Activated CD4-positive, alpha-beta T cell treated with anti-CD3 and anti-CD28 coated beads for 24 hours (primary cell): ENCODE measurements at places on chromosomes 5 and 9.

GRCh38 chr9:115135821-115136778, 18.1 kb upstream of the TNC start:
- DNase-seq, result no peak

GRCh38 chr9:1404940-1405339, 354.8 kb downstream of the DMRT2 start:
- DNase-seq, result no peak

GRCh38 chr9:94697972-94698581, 28.4 kb upstream of the AOPEP start:
- no peak for DNase-seq

DNA sequence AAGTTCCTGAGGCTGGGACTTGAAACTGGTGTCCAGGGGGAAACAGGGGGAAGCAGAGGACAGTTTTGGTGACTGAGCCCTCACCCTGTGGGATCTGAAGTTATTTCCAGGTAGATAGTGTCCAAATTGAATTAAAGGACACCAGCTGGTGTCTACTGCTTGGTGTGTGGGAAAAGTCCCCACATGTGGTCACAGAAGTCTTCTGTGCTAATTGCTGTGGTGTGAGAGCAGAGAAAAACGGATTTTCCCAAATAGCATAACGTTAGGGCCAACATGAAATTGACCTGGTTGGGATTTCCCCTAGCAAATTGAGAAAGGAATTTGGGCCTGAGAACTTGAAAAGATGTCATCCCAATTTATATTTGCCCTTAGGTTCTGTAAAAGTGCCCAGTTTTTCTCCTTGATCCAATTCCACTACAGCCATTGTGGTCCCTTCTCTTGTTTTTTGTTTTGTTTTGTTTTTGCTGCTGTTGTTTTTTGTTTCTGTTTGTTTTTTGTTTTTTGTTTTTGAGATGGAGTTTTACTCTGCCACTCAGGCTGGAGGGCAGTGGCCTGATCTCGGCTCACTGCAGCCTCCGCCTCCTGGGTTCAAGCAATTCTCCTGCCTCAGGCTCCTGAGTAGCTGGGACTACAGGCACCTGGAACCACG, 5.6 kb upstream of the STARD4 start:
- DNase-seq, result no peak

- no peak for DNase-seq
Measured at GRCh38 chr5:78778538-78778937, 130.0 kb upstream of the LHFPL2 start.

DNA sequence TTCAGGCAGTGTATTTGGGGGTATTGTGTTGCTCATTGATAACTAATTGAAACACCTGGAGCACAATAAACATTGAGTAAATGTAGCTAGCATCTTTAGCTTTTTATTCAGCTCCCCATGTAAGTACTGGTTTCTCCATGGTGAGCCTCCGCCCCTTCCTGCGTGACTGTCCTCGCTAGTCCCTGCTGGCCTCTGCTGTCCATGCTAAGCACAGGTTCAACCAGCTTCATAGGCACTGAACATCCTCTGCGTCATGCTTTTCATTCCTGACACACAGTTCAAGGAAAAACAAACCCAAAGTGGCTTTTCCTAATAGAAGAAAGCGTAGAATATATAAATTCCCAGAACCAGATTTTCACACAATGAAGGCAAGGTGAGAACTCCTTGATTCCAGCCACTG, 27.3 kb upstream of the DAP start:
- DNase-seq, result no peak

DNA sequence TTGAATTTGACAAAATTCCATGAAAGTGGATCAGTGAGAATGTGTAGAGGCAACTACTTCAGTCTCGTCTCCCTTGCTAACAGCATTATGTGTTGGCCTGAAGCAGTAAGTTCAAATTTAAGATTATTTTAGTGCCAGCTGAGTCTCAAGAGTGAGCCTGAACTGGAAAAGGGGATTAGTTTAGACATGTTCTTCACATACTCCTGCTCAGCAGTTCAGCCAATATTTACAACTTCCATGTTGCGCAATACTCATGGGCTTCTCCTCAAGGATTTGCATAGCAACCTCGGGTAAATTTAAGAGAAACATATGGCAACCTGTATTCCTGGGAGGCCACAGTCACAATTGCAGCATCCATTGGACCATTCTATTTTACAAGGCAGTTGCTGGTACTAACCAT, 553.8 kb downstream of the PTPRD start:
- DNase-seq, result no peak

GRCh38 chr5:40405996-40406740, 273.5 kb upstream of the PTGER4 start:
- no peak for DNase-seq

- no peak for DNase-seq
Measured at GRCh38 chr5:171850324-171850947, 64.8 kb downstream of the SMIM23 start.

DNA sequence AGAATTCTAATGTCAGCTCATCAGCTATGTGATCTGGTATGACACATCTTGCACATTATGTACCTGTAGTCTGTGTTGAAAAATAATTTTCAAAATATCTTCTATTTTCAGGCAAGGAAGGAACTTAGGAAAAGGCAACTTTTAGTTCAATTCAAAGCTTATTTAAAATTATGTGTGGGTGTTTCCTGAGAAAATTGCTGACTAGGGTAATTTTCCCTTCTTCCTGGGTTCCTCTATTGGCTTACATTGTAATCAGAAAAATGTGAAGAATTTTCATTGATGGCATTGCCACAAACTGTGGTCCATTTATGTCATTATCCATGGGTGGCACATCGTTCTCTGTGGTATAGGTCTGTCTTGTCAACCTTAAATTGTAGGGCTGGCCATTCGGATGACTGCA, 328.7 kb upstream of the SGCD start:
- no peak for DNase-seq

GRCh38 chr9:91711755-91712601, 238.1 kb downstream of the ROR2 start:
- peak; percentile 26 for DNase-seq

DNA sequence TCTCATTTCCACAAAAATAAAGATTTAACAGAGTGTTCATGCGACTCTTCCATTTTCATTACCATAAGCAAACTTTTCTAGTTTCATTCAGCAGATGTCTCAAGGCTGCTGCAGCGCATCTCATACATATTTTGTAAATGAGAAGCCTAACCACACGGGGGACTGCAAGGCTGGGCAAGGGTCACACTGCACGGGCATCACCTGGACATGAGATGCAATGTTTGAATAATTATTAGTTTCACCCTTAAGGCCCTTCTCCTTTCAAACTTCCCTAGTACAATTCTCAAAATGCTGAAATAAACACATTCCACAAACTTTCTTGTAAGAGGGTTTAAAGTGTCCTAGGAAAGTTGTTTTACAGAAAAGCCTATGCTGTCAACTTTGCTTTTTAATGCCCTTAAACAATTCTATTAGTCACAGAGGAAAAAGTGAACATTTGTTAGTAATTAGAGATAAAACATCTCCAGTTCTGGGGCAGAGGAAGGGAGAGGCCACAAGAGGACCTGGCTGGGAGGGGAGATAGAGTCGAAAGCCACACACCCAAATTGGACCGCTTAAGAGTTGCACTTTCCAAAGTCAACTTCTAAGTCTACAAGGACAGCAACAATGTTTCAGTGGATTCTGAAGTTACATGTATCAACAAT, 1.3 kb downstream of the DENND1A start:
- no peak for DNase-seq

- no peak for DNase-seq
Measured at GRCh38 chr5:70440-70839, 21.5 kb upstream of the PLEKHG4B start.

- no peak for DNase-seq
Measured at GRCh38 chr5:117461966-117462365, 887.3 kb upstream of the SEMA6A start.

GRCh38 chr5:19496056-19496455, 491.9 kb downstream of the CDH18 start:
- no peak for DNase-seq

- DNase-seq, result no peak
Measured at GRCh38 chr5:81007637-81008027, 47.5 kb downstream of the RASGRF2 start.

- no peak for DNase-seq
Measured at GRCh38 chr9:88947581-88948573, 43.4 kb upstream of the S1PR3 start.

DNA sequence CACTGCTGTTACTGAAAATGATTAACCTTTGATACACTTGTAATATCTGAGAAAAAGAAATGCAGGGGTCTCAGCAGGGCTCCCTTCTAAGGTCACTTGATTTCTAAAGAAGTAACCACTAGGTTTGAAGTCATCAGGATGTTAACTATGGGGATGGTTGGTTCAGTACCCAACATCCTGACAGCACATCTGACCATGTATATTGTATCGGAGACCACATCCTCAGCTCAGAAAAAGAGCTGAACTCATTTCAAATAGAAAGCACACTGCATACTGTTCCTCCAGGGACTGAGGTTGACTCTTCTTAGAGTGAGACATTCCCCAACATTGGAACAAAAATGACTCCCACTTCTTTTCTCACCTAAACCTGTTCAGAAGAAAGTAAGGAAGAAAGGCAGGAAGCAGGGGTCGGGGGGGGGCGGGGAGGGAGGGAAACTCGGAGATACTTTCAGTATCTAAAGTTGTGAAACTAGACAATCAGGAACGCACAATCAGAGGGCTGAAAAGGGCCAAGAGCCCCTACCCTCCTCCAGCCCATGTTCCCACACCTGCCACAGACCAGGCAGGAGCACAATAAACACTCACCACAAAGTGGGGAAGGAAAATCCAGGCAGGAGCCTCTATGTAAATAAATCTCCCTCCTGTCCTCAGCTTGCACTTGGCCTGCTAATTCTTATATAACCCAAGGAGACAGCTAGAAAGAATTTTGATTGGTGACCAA, 730 bp upstream of the GZMA start:
- no peak for DNase-seq

DNA sequence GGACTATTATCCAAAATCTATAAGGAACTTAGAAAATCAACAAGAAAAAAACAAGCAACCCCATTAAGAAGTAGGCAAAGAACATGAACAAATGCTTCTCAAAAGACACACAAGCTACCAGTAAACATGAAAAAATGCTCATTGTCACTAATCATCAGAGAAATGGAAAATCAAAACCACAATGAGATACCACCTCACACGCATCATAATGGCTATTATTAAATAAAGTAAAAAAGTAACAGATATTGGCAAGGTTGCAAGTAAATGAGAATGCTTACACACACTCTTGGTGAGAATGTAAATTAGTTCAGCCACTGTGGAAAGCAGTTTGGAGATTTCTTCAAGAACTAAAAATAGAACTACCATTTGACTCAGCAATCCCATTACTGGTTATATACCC, 167.0 kb upstream of the DMRTA1 start:
- DNase-seq, result no peak

GRCh38 chr5:52920929-52921328, 68.2 kb upstream of the ITGA2 start:
- no peak for DNase-seq

- no peak for DNase-seq
Measured at GRCh38 chr9:29183971-29184370, 1610.7 kb upstream of the C9orf72 start.

DNA sequence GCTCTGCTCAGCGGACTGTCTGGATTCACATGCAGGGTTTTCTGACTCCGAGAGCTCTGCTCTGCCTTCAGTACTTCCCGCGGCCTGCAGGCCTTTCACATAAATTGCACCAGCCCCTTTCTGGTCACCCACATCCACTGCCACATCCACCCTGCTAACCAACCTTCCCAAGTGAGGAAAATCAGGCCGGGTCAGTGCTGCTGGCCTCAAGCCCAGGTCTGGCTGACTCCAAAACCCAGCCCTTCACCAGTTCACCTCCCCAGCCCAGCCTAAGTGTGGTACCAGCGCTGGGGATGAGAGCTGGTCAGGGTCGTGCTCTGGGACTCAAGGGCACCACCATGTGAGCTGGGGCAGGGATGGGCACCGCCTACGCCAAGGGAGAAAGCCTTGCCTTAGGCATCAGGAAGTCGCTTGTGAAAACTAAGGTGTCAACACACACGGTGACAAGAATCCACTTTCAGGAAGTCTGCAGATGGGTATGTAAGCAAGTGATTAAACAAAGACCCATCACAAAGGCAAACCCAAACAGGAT, 12.3 kb downstream of the LMAN2 start:
- DNase-seq, result no peak

DNA sequence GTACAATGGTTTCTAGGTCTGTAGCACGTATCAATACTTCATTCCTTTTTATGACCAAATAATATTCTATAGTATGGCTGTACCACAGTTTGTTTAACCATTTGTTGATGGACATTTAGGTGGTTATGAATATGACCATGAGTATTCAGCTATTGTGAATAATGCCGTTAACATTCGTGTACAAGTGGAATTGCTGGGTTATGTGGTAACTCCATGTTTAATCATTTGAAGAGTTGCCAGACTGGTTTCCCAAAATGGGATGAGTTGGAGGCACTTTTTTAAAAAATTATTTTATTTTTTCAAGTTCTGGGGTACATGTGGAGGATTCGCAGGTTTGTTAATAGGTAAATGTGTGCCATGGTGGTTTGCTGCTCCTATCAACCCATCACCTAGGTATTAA, 4.6 kb downstream of the SNX2 start:
- DNase-seq, result no peak

- DNase-seq, result no peak
Measured at GRCh38 chr9:2134391-2134790, 119.2 kb downstream of the SMARCA2 start.

DNA sequence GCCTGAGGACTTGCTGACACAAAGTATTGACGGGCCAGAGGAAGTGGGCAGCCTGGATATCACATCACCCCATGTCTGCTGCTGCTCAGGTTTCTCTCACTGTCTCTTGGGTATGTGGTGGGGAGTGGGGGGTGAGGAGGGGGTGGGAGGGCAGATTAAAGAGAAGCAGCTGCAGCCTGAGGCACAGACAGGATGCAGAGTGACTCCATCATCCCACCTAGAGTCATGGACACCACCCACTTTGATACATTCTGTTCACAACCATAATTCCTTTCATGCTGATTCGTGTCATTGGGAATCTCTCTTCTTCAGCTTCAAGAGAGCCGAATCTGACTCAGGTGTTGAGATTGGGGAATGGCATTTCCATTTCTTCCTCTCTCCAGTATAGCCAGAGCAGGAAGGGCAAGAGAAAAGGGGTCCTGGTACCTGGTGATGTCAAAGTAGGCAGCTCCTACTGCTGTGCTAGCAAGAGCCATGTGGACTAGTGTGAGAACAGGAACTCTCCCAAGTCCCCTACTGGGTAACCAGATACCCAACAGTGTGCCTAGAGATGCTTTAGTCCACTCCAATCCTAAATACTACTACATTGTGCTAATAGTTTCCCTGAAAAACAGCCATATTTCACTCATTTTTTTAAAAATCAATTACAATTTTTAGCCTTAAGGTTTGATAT, 22.4 kb downstream of the GRAMD2B start:
- DNase-seq, result no peak

GRCh38 chr5:146111409-146111808, 6.0 kb upstream of the PLAC8L1 start:
- no peak for DNase-seq
